ENCODE measurements at places on chromosomes 3 and 15.

- no peak for DNase-seq
Observed at GRCh38 chr3:118277814-118278213, 756.8 kb downstream of the IGSF11 start.

DNA sequence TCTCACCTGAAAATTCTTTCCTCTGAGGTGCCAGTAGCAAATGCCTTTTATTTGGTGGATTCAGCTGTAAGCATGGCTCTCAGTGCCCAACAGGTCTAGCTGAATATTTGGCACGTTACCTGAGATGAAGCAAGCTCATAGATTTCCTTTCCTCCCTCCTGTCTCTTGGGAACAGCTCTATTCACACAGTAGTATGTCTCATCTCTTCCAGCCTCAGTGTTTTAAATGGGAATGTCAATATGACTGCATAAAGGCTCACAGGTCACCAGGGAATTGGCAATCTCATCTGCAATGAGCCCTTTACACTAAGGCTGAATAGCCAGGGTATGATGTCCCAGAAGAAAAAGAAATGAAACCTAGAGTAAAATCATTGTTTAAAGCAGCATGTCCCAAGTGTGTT is 733.5 kb downstream of the NTRK3 start:
- DNase-seq = no peak

- no peak for DNase-seq
Observed at GRCh38 chr3:96776818-96777217, 37.6 kb upstream of the EPHA6 start.

- peak; percentile 25 for DNase-seq
Observed at GRCh38 chr3:127865941-127866340, 43.6 kb upstream of the MGLL start.

- no peak for DNase-seq
Observed at GRCh38 chr3:43128464-43128863, 22.6 kb upstream of the POMGNT2 start.

DNA sequence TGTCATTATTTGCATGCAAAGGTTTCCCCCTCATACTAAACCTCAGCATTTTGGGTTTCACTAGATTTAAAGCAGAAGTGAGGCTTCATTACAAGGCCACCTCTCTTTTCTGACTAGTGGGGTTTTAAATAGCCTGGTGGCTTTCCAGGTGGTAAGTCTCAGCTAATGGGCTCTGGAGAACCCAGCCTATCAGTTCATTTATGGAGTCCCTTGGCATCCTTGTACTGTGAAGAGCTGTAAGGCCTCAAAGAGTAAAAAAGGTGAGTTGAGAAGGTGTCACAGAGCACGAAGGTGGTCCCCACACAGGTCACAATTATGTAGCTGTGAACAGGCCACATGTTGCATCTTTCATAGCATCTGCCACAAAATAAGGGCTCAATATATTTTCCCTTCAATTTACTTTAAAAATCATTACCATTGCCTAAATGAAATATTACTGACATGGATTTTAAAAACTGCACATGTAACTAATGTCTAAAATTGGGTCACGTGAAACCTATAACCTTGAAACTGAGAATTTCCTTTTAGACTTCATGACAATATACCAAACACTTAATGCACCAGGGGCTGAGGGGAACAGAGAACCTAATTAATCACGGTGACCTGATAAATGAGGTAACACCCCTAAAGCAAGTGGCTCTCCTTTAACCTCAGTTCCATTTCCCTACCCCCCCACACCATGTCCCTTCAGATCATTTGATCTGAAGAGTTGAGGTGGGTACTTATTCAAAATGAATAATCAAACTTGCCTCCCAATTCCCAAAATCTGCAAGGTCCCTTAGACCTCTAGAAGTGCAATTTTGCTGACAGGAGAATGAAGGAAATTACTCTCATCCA is 1.3 kb downstream of the NGLY1 start:
- DNase-seq = no peak

GRCh38 chr3:139548801-139549200 is 9.3 kb upstream of the RBP1 start:
- no peak for DNase-seq

Measured in SJSA1 (cell line).